ENCODE measurements at places on chromosomes 3 and 15.

DNA sequence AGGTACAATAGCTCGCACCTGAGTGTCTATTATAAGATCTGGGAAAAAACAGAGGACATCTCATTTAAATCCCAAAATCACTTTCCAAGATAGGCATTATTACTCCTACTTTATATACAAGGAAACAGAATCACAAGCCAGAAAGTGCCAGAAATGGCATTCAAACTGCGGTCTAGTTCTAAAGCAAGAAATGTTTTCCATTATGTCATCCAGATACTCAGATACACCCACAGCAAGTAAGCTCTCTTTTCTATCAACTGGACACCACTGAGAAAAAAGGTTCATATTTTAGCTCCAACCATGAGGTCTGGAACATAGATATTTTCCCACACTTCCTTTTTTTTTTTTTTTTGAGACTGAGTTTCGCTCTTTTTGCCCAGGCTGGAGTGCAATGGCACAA is 8.1 kb downstream of the SLC33A1 start:
- no peak for DNase-seq

DNA sequence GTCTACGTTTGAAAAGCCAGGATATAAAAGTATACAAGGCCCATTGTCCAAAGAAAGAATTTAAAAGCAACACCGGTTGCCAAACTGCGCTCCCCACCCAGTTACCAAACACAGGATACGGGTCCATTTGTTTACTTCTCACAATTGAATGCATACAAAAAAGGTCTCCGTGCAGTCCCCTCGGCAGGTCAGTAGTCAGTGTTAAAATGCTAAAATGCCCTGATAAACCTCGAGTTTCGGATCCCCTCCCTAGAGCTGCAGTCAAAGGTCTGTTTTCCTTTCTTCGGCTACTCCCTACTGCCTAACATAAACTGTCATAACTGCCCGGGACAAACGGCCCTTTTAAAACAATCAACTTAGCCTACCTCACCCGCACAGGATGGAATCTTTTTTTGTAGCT is 534.6 kb downstream of the FOXP1 start:
- DNase-seq, result no peak

DNA sequence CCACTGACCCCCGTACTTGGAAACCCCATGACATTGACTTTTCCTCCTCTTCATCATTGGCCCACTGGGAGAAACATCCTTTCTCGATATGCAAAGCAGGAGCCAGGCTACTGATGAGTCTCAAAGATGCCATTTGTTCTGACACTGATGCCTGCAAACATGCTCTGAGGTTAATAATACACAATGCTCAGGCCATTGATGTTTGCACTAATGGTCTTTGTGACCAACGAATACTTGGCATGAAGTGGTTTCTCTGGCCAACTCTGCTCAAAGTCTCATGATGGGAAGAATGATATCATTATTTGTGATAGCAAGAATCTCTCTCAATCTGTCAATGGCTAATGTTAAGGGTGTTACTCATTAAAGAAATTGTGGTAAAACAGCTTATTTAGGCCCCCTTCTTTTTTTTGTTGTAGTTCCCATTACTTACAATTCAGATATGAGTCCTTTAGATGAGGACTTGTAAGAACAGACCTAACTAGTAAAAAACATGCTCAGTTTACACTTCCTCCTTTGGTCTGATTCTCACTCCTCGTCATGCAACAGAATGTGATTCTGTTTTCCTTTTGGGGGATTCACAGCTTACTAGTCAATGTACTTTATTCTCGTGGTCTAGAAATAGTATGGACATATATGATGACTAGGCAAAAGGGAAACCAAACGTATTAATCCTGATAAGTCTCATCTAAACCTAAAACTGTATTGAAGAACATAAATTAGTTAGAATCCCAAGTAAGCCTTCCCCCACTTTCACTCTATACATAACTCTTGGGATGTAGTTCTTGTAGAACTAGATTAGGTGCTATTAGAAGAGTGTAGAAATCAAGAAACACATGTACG is 488.8 kb upstream of the DPPA4 start:
- DNase-seq, result no peak

- DNase-seq, result no peak
Measured at GRCh38 chr3:94734206-94734605, 671.3 kb downstream of the NSUN3 start.

GRCh38 chr15:92520914-92521623 is 127.4 kb downstream of the ST8SIA2 start:
- no peak for DNase-seq

DNA sequence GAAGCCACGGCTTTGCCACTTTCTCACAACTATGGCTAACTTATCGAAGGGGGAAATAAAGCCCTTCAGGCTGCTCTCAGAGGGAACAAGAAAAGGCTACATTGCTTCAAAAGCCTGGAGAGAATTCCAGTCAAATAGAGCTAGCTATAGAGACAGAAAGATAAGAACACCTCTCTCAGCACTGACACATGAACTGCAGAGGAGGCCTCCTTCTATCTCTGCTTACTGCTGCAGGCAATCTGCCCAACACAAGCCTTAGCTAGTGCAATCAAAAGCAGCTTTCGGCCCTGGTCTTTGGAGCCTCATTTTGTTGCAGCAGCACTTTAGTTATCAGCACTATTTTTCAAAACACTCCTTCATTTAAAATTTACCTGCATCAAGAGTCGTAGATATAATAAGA is 118.4 kb upstream of the ROBO1 start:
- no peak for DNase-seq

DNA sequence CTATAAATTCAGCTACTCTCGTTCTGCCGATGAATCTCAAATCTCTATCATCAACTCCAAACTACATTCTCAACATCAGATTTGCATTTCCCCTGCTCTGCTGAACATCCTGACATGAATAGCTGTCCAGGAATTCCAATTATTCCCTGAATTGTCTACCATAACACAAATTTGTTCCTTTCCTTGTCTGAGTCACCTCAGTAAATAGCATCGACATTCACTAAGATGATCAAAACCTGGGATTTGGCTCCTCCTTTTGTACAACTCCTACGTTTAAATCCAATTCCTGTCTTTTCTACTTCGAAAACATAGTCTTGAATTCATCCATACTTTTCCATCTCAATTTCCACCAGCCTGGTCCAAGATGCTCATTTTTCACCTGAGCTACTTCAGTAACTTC is 107.0 kb downstream of the GREM1 start:
- no peak for DNase-seq

- no peak for DNase-seq
Measured at GRCh38 chr3:166223120-166223519, 385.9 kb upstream of the BCHE start.

- DNase-seq, result no peak
Measured at GRCh38 chr3:71446734-71447133, 136.8 kb downstream of the FOXP1 start.

DNA sequence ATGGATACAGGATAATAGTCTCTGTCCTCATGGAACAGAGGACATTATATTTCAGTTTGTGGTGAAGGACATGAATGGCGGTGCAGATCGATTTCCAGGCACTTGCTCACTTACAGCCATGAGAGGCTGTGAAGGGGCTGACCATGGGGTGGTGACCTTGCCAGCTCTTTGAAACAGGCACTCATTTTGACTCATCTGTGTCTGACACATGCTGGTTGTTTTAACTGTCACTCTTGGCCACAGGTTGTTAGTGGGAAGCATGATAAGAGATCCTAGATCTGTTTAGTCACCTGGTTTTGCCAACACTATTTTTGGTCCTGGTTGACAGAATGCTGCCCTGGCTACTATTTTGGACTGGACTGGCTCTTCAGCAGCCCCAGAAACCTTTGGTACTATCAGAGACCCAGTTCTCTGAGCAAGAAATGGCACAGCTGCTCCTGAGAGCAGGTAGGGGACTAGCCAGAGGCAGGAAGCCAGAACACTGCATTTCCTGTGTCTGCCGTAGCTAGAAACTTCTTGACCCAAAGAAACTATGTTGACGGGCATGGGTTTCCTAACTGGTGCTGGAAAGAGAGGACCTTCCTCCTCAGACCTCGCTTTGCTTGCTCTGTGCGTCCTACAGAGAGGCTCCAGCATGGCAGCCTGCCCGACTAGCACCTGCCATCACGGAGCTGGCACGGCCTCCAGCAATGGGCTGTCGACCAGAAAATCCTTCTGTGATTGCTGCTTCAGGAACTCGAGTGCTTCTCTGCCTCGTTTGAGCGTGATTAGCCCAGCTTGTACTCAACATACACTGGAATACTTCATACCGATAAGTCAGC is 6.3 kb downstream of the PXYLP1 start:
- DNase-seq, result no peak

DNA sequence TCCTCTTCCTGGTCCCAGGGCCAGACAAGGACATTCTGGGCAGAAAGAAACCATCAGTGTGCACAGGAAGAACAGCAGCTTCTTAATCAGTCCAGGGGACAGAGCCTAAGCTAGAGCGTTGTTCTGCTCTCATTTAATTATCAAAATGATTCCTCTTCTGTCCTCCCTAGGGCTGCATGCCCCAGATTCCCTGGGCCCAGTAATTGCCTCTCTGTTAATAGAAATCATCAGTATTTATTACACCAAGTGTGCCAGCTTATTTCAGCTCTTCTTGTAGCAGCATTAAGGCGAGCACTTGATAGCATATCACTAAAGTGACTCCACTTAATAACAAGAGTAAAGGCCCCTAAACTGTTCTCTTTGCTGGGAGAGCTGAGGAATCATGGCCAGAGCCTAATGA is 72.1 kb downstream of the WDR76 start:
- DNase-seq, result no peak

GRCh38 chr3:9194509-9195184 is 54.8 kb downstream of the SRGAP3 start:
- DNase-seq, result no peak

DNA sequence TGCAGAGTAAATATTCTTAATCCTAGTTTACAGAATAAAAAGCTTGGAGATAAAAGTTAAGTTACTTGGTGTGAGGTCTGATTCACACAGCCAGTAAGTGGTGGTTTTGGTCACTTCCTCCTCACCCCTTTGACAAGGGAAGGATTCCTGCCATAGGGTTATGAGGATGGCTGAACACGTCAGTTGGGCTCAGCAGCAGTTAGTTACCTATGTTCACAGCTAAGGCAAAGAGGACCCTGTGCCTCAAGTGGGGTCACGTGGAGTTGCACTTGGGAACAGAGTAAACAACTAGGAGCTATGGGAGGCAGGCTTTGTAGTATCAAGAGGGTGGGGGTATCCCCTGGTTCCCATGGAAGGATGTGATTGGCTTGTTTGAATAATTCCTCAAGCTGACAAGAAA is 232.2 kb downstream of the UBE2E2 start:
- DNase-seq, result no peak

GRCh38 chr3:98541695-98542094 is 9.9 kb downstream of the GPR15 start:
- DNase-seq, result no peak

DNA sequence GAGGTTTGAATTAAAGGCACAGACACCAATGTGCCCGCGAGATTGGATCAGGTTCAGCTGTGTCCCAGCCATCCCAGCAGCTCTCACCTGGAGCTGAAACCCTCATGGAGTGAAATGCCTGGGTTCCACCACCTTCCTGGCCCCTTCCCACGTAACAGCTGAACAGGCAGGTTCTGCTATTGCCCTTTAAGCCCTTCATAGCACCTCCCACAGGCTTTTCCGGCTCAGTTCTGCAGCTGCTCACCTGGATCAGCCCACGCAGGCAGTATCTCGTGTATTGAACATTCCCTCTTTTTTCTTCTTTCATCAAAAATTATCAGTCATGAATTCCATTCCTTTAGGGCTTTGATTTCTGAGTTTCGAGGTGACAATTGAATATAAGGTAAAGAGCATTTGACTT is 129.8 kb downstream of the SLC9A9 start:
- no peak for DNase-seq

DNA sequence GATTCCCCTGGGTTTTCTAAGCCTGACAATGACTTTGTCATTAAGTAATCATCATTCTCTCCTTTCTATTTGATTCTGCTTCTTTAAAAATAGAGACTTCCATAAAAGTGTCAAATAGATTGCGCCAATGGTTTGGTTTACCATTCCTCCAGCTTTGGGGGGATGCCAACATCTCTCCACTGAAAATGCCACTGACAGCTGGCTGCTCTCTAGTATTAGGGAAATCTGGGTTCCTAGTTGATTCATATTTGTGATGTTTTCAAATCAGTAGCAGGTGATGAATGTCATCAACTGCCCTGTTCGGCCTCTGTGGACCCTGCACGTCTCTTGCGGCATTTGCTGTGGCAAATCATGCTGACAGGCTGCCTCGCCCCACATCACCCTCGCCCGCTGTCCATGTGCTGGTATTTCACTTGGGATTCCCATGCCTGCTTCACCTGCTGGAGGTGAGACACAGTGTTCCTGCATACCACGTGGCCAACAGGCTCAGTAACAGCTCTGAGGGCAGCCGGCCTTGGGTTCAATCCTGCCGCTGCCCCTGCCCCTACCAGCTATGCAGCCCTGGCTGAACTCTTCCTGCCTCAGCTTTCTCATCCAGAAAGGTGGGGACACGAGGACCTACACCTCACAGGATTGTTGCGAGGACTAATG is 28.1 kb downstream of the ZXDC start:
- peak; percentile 47 for DNase-seq

DNA sequence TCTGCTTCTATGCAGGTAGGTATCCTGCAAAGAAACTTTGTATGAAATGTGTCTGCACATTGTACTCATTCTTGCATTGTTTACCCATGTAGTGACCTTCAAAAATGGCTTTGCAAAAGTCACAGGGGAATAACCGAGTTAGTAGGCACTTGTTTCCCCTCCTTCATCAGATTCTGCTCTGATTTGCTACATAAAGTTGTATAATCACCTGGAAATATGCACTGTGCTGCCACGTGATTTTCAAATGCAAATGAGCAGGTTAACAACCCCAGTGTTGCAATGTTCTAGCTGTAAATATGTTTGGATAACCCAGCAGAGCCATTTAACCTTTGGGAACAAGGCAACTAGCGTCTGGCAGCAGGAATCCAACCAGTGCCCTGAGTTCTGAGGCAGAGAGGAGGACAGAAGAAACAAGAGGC is at the start of gene KNG1:
TSS of gene KNG1 (plus strand) at position 321 of the 419 bp plus-strand sequence. CDS start 184 bp downstream, outside the sequence.
- no peak for DNase-seq

GRCh38 chr15:59447367-59447766 is 9.4 kb downstream of the FAM81A start:
- no peak for DNase-seq

DNA sequence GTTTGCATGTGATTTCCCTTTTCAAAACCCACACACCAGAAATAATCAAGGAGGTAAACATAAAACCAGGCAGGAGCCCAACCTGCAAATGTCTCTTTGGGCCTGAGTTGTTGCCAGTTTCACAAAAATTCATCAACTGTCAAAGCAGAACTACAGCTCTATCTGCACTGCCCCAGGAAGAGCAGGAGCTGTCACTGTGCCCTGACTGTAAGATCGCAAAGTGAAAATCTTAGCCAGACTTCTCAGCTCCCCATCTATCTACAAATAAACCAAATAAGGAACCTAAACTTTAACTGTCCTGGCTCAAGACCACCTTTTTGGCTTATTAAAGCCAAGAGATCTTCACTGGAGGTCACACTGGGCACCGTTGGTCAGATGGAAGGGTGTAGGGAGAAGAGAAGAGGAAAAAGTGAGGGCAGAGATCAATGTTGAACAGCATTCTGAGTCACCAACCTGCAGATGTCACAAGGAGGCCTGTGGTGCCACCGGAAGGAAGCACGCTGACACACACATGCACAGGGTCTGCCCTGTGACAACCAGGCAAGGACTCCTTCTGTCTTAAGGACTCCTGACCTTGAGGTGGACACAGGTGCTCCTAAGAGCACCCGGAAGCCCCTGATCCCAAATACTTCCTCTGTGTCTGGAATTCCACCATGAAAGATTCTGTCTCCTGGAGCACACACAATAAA is 58.7 kb downstream of the RPN1 start:
- no peak for DNase-seq
